ENCODE measurements at places on chromosomes 7 and 10.

DNA sequence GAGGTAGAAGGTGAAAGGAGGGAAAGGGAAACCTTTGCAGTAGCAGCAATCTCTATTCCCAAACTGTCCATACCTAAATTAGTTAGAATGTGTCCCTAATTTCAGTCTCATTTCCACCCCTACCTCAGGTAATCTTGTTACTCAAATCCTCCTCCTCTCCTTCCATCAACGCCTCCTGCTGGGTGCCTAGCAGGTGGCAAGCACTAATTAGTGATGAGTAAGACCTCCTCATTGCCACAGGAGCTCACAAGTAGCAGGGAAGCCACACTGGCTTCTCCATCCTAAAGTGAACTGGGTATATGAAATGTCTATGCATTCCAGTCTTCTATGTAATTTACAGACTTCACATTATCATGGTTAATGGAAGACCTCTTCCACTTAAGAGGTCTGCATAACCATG lies 25.7 kb upstream of the FAM133B start:
- DNase-seq: no peak

DNA sequence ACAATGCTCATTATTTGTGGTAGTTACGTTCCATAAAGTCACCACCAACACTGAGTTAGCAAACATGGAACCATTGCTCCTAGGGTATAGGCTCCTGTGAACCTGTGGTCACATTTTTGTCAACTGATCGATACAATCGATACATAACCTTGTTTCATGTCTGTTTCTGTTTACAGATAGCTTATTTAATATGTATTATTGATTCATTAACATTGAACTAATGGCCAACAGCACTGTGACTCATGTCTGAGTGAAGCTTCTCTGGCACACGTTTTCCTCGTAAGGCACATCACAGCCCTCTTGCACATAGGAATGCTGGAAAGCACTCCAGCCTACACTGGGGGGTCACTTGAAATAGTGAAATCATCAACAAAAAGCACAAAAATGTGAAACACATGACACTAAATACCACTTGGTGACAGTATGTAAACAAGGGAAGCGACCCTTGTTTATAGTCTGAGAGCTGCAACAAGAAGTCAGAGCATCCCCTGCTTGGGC lies 27.0 kb downstream of the GHRHR start:
- no peak for DNase-seq

GRCh38 chr7:105892387-105892786 lies 16.0 kb upstream of the ATXN7L1 start:
- no peak for DNase-seq

DNA sequence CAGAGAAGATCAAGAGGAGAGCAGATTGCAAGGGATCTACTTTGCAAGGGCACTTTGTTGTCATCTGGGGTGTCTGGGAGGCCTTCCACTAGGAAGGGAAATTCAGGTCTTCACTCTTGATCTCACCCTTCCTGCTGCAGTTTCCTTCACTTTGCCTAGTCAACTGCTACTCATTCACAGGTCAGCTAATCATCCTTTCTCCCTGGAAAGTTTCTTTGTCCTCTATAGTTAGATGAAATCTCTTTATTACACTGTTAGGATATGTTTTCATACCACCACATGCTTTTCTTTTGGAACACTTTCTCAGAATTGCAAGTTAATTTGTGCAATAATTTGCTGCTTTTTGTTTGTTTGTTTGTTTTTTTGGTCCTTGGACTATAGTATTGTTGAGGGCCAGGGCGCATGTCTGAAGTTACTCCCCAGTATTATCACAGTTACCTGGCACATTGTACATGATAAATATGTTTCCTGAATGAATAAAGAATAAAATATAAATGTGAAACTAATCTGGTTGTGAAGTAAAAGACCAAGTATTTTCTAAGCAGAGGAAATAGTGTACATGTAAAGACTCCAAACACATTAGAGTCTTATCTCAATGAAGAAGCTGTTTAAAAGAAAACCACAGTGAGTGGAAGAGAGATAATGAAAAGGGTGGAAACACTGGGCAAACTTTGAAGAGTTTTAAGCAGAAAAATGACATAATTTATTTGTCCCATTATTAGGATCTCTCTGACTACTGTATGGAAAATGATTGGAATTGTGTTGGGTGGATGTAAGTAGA lies 139.9 kb upstream of the DGKB start:
- DNase-seq: no peak

DNA sequence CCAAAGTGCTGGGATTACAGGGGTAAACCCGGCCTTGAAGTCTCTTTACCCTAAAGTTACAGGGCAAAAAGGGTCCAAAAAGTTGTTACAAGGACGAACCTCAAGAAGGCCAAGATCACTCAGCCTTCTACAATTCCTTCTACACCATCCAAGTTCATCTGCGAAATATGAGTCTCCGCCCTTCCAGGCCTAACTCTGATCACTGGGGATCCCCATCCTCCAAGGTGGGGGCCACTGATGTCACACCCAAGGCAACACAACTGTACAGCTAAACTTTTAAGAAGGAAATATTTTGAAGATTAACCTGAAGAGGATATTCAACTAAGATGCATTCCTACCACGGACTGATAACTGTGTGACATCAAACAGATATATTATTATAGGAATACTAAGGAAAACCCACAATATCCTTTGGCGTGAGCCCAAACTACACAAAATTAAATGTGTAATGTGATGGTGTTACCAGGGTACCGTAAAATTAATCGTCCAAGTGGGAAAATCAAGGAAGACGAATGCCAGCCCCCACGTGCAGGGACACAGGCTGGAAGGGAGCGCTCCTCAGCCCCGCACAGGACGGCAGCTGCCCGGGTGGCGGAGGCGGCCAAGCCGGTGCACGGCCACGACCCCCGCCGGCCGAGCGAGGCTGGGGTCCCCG lies 1.0 kb downstream of the PAXIP1 start:
- DNase-seq: no peak

DNA sequence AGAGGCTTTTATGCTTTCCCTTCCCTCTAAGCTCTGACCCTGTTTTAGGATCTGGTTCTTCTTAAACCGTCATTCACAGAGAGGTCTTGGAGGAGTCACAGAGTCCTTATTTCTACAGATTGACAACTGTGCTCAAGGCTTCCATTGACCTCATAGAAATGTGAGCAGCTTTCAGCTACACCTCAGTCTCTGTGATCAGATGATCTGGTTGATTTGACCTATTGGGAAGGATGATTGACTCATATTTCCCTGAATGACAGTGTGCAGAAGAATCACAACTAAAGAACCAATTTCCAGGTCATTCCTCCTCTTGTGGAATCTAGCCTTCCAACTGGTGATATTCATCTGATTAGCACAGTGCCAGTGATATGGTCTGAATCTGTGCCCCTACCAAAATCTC lies 3.4 kb downstream of the CYP3A4 start:
- DNase-seq: no peak

DNA sequence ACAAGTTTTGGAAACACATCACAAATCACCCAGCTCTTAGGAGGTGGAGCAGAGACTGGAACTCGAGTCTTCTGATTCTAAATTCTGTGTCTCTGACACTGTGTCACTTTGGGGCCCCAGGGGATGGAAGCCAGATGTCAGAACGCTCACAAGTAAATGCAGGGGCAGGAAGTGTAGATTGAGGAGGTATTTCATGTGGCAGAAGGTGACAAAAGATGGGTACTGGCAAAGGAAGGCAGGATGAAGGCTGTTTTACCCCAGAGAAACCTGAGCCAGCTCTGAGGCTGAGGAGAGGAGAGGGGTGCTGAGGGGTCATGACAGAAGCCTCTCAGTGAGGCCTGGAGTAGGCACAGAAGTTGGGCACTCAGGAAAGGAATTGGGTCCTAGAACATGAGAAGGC lies 6.0 kb upstream of the PURB start:
- DNase-seq: no peak

GRCh38 chr7:119996634-119997033 lies 276.3 kb upstream of the KCND2 start:
- no peak for DNase-seq

- no peak for DNase-seq
These were observed 101.4 kb downstream of the PPP1R17 start for GRCh38 chr7:31788445-31788844.

DNA sequence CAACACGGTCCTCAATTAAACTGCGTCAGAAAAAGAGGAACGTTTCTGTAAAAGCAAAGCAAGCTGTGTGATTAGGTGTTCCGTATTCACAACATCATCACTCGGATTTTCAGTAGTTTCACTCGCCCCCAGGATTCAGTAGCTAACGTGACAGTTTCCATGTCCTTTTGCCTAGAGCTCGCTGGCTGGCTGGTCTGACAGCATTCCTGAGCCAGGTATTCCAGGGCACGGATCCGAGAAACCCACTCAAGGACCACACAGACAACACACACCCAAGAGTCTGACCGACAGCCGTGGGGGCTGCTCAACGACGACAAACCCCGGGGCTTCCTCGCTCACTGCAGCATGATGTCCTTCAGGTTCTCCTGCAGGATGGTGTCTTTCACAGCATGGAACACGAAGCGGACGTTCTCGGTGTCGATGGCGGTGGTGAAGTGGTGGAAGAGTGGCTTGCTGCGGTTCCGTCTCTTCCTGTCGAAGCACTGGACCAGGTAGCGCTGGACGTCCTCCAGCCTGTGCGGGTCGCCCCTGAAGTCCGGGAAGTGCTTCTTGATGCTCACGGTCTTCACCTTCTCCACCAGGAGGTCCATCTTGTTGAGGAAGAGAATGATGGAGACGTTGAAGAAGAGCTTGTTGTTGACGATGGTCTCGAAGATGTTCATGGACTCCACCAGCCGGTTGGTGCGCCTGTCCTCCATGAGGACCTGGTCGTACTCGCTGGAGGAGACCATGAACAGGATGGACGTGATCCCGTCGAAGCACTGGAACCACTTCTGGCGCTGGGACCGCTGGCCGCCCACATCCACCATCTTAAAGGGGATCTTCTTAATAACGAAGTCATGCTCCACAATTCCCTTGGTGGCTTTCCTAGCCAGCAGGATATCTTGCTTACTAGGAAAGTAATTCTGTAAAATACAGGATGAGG lies 43.1 kb downstream of the AMZ1 start:
- no peak for DNase-seq

- DNase-seq: no peak
These were observed 12.3 kb upstream of the ASB4 start for GRCh38 chr7:95473276-95473985.
